ENCODE measurements at places on chromosomes 4 and X. TPM values are rescaled to one million over a fixed set of nuclear protein-coding genes. Genes with fewer than 3 reads are reported as not detected.

PRDM5 gene
- total RNA-seq: 0.58 TPM

NPY1R gene
- total RNA-seq: not detected

HSPA4L gene
- total RNA-seq: 0.28 TPM

UCP1 gene
- total RNA-seq: not detected

DNA sequence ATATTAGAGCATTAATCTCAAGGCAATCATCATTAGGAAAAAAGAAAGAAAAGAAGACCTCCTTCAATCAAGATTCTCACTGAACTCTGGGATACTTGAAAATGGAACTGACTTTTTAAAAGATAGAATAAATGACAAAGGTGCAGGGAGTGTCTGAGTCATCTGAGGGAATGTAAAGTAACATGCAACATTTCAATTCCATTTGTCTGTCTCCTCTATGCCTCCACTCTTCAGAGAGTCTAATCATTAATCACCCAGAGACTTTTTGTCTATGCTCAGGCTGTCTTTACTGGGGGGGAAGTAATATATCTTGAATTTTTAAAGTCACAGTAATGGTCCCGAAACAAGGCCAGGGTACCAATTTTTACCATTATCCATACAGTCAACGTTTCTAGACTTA, 55.0 kb upstream of the PACRGL start:
- no peak for DNase-seq

GRCh38 chr4:125527681-125528080, 212.9 kb downstream of the FAT4 start:
- DNase-seq: no peak

DNA sequence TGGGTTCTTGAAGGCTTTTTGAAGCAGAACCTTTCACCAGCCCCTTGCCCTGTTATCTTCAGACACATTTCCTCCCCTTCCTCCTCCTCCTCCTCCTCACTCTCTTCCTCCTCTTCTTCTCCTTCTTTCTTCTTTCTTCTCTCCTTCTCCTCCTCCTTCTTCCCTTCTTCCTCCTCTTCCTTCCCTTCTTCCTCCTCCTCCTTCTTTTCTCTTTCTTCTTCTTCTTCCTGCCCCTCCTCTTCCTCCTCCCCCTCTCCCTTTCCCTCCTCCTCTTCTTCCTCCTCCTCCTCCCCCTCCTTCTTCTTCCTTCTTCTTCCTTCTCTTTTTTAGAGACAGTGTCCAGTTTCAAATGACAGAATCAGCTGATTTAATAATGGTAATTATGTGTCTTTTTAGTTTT, 226.0 kb downstream of the DKK2 start:
- no peak for DNase-seq

- no peak for DNase-seq
Measured at GRCh38 chr4:159035570-159035969, 67.3 kb upstream of the RAPGEF2 start.

DNA sequence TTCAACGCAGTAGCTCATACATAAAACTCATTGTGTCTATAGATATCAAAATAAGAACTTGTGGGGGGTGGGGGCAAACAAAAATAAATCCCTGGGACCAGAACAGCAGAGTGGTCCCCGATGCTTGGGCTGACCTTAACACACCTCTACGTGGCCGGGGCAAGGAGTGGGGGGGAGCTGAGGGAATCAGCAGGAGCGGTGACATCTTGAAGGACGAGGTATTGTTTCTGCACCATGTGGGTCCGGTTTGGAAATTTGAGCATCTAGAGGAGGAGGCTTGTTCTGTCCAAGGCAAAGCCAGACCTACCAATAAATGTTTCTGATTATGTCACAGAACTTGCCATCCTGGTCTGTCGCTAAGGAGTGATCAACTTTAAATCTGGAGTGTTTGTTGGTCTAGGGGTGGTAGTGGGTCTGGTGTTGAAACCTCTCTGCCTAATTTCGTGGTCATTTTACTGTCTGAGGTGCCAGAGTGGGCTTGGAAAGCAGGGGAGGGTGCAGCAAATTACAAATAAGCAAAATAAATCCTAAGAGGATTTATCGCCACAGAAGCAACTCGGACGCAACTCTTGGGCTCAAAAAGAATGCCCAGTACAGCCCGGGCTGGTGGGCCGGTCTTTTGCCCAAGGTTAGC, 774 bp upstream of the RAPGEF2 start:
- DNase-seq: no peak
